ENCODE measurements at places on chromosomes 6 and 20. TPM values are rescaled to one million over a fixed set of nuclear protein-coding genes. Genes with fewer than 3 reads are reported as not detected.

LST1 gene
- total RNA-seq: not detected

OR12D3 gene
- total RNA-seq: not detected

FERMT1 gene
- 3.5 TPM for total RNA-seq

TRIM31 gene
- total RNA-seq: not detected

PGK2 gene
- not detected for total RNA-seq

SNHG17 gene
- total RNA-seq: 36.4 TPM

C20orf96 gene
- total RNA-seq: 29.4 TPM

RSPO4 gene
- total RNA-seq: 4.6 TPM

PLAGL1 gene
- 1.6 TPM for total RNA-seq

CD40 gene
- 9.0 TPM for total RNA-seq

CCN6 gene
- total RNA-seq: not detected

PDE10A gene
- total RNA-seq: 27.8 TPM

BTNL2 gene
- total RNA-seq: not detected

ENTPD6 gene
- total RNA-seq: 85.6 TPM

FRS3 gene
- total RNA-seq: 7.5 TPM

DNAH8 gene
- total RNA-seq: not detected

PTPRT gene
- total RNA-seq: 2.3 TPM

PGC gene
- not detected for total RNA-seq
